CD8-positive, alpha-beta memory T cell (primary cell): ENCODE measurements at places on chromosomes 11 and 22. TPM values are rescaled to one million over a fixed set of nuclear protein-coding genes. Genes with fewer than 3 reads are reported as not detected.
A peak's percentile ranks its signal among the peaks of the same experiment; 100 is the strongest.

The ELMOD1 gene
- total RNA-seq: not detected

DNA sequence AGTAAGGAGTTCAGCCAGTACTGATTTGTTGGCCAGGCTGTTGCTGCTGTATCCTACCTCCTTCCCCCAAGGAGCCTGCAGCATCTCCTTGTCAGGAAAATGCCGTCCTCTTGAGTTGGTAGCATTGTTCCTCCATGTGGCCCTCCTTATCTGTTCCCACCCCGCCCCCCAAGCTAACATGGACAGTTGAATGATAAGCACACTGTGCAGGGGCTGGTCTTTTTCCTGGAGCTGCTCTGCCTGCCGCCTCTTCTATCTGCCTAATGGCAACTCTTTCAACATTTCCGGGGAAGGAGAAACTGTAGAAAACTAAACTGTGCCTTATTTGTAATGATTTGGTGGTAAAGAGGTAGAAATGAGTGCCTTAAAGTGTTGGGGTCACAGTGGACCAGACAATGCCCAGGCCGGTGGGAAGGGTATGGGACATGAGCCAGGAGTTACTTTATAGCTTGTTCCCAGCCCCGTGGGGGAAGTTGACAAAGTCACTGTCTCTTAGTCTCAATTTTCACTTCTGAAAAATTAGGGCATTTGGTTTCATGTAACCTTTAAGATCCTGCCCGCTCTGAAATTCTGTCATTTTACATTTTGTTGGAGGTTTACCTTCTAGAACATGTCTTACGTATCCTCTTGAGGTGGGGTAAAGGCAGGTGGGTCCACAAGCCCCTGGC lies 4.5 kb downstream of the FAM118A start:
- DNase-seq: no peak

DNA sequence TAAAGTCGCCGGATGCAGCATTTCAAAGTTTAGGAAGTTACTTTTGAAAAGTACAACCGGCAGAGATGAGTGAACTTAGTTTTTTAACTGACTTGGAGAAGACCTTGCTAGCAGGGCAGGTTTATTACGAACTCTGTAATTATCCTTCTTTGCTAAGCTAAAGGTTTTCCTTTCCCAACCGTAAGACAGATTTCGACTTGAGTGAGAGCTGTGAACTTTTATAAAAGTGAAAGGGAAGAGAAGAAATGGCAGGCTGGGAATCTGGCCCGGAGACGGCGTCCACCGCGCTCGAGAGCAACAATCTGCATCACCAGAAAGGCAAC lies 659 bp upstream of the TEAD1 start:
- no peak for DNase-seq

The NUP50 gene
- total RNA-seq: 170 TPM

The CCT8L2 gene
- total RNA-seq: not detected

- DNase-seq: no peak
Observed at GRCh38 chr11:67616431-67617242, 9.9 kb downstream of the NDUFV1 start.

DNA sequence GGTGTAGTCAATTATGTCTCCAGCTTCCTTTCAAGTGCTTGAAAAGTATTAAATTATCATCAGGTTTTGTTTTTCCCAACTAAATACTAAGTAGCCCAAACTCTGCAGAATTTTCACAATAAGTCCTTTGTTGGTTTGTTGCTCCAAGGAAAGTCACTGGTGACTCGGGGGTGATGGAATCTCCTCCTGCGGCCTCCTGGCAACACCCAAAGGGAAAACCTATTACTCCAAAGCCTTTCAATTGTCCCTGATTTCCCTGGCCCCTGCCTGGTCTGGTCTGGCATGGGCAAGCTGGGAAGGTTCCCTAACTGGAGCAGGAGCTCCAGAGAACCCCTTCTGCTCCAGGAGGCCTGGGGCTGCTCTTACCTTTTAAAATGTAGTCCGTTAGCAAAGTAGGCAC lies 47.9 kb downstream of the FEZ1 start:
- DNase-seq: no peak

The GAL3ST1 gene
- total RNA-seq: 0.13 TPM

GRCh38 chr11:28108958-28109357 lies 770 bp downstream of the METTL15 start:
- DNase-seq: no peak

- DNase-seq: no peak
Observed at GRCh38 chr11:112864672-112865071, 96.5 kb upstream of the NCAM1 start.

DNA sequence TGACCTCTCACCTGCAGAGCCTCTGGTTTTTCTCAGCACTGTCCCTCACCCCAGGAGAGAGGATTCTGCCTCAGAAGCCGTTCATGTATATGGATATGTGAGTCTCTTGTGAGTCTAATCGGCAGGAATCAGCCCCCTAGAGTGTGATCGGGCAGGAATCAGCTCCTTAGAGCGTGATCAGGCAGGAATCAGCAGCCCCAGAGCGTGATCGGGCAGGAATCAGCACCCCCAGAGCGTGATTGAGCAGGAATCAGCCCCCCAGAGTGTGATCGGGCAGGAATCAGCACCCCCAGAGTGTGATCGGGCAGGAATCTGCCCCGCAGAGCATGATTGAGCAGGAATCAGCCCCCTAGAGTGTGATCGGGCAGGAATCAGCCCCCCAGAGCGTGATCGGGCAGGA lies 80.0 kb upstream of the EIF3D start:
- DNase-seq: no peak

The TRPM5 gene
- total RNA-seq: not detected

GRCh38 chr22:36252754-36253522 lies at the start of gene APOL1:
TSS of gene APOL1 (plus strand) at chr22:36253133. CDS start at chr22:36254956, 1,823 bp downstream.
- DNase-seq: peak; percentile 70

The EMID1 gene
- total RNA-seq: not detected

GRCh38 chr11:46369458-46370152 lies 11.9 kb upstream of the MDK start:
- peak; percentile 44 for DNase-seq

- no peak for DNase-seq
Observed at GRCh38 chr11:19389787-19390303, 149.1 kb upstream of the E2F8 start.

GRCh38 chr11:96538104-96538503 lies 148.3 kb downstream of the JRKL start:
- DNase-seq: no peak

The ANGPTL5 gene
- total RNA-seq: not detected

The OR51L1 gene
- not detected for total RNA-seq

GRCh38 chr11:114307524-114308203 lies 11.5 kb downstream of the NNMT start:
- no peak for DNase-seq

- no peak for DNase-seq
Observed at GRCh38 chr11:127789927-127790326, 789.4 kb upstream of the KIRREL3 start.

DNA sequence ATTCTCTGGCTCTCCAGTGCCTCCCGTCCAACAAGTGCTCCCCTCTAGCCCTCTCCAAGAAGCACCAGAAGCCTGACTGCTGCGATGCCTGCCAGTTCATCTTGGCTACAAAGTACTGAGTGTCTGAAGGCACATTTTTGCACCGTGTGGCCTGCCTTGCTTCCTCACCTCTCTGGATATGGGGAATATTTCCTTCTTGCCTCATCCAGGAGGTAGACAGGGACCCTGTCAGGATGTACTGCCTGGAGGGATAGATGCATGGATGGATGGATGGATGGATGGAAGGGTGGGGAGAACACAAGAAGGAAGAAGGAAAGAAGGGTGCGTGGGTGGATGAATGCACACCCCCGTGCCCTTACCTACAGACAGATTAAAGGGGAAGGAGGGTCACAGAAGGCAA lies 27.6 kb downstream of the KCTD17 start:
- no peak for DNase-seq

The SMTNL1 gene
- not detected for total RNA-seq

GRCh38 chr22:31800065-31800464 lies 46.2 kb downstream of the DEPDC5 start:
- DNase-seq: no peak

GRCh38 chr11:85236211-85236610 lies 390.9 kb downstream of the DLG2 start:
- DNase-seq: no peak

DNA sequence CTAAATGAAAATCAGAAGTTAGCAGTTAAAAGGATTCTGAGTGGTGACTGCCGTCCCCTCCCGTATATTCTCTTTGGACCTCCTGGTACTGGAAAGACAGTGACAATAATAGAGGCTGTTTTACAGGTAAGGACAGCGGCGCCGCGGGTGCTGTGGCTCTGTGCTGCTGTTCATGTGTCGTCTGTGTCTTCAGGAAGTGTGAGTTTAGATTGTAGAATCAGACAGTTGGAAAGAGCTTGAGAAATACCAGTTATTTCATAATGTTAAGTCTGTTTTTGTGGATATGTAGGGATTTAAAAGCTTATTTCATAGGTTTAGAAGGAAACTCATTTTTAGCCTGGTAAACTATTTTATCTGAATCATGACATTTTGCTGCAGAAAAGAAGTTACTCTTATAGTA lies 27.4 kb upstream of the PANX2 start:
- no peak for DNase-seq

DNA sequence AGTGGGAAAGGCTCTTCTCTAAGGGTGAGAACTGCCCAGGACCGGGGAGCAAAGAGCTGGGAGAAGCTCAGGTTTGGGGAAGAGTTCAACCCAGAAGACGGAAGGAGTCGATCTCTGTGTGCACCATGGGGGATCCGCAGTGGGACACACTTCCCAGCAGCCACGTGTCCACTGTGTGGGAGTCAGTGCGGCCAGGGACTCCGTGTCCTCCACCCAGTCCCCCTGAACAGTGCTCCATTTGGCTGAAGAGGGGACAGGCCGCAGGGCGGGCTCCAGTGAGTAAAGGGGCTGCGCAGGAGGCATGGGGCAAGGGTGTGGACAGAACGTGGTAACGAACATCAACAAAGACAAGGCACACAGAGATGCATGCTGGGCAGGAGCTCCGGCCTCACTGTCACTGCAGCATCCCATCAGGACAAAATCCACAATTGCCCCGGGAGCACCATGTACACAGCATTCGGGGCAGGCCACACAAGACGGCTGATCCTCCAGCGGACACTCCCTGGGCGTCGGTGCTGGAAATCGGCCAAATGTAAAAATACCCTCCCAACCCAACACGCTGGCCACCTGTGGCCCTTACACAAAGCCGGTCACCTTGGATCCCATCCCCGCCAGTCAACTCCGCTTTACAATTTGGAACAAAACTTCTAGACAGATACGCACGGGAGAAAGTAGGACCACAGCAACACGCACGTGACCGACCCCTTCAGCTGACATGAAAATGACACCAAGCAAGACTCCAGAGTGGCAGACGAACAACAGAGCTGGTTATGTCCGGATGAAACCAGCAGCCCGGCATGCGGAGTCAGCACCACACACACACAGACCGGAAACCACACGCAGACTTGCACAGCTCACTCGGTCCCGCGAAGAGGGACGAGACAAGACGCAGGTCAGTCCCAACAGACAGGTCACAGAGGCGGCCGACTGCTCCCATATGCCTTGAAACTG lies 366.8 kb downstream of the SHANK2 start:
- DNase-seq: no peak

The SLC5A12 gene
- total RNA-seq: not detected

DNA sequence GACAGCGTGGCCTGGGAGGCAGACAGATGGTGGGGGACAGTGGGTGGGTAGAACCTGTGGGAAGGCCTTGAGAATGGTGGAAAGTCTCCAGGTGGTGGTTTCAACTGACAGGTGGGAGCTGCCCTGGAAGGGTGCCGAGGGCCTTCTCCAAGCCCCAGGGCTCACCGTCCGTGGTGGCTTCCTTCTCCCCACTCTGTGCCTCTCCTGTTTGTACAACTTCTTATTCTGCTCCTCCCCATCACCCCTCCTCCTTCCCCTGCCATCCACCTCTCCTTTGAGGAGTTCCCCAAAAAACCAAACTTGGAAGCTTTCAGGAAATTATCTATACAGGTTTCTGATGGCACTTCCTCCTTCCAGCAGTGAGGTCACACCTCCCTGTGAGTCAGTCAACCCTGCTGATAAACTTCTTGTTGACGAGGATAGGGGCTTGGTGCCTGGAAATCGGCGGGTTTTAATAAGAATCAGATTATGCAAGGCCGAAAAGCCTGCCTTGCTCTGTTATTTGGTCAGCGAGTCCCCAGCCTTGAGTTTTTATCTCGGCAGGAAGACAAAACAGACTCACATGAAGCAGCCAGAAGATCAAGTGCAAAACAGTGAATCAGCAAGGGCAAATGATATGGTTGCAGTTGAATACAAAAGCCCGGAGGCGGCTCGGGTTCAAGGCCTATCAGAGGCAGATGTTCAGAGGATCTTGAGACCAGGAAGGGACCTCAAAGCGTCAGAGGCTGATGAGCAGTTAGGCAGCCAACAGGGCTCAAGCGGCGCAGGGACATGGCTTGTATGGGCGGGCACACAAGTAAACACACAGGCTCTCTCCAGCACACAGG lies 9.5 kb upstream of the ST3GAL4 start:
- DNase-seq: no peak

The FAM180B gene
- not detected for total RNA-seq

The FOXR1 gene
- not detected for total RNA-seq

DNA sequence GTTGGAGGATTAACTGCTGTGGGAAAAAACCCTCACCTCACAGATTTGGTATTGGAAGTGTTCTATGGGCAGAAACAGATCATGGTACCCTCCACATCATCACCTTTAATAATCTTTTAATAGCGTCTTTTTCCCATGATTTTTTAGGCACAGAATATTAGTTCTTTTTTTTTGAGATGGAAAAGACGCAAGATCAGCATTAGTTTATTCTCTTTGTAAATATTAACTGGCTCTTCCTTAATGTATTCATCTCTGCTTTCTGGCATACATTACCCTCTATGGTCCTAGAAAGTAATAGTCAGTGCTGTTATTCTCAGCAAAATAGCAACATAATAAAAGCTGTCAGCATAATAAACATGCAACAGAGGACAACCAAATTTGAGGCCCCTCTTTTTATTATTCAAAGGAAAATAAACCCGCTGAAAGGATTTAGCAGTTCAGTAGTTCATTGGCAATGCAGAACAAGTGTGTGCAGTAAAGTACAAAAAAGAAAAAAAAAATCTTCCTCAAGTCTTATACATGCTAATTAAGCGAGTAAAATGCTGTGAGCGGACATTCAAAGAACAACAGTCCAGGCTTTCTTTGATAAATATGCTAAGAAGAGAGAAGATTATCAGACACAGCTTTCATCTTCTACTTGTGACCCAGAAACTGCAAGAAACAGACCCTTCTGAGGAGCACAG lies 37.5 kb upstream of the DDI1 start:
- no peak for DNase-seq

The KIAA0930 gene
- 32.3 TPM for total RNA-seq

GRCh38 chr11:79160791-79161403 lies 279.9 kb downstream of the TENM4 start:
- DNase-seq: no peak

The DEUP1 gene
- total RNA-seq: not detected

- no peak for DNase-seq
Observed at GRCh38 chr11:70891844-70892380, 360.5 kb downstream of the SHANK2 start.

- no peak for DNase-seq
Observed at GRCh38 chr11:69524291-69524882, 42.9 kb downstream of the LINC01488 start.
